Mucosa of descending colon (tissue), 3 donors: ENCODE measurements at places on chromosomes 1 and 21. TPM values are rescaled to one million over a fixed set of nuclear protein-coding genes. Genes with fewer than 3 reads are reported as not detected.
A peak's percentile ranks its signal among the peaks of the same experiment; 100 is the strongest.

Gene OBSCN
- total RNA-seq: 4.2 TPM

Gene IL19
- total RNA-seq: not detected

Gene C1orf74
- 2.7 TPM for total RNA-seq

Gene TEKT2
- total RNA-seq: 0.32 TPM

Gene AXDND1
- total RNA-seq: 21.1 TPM

Gene KCNJ6
- 0.19 TPM for total RNA-seq

Gene TMEM51
- total RNA-seq: 19.1 TPM

Gene C2CD4D
- total RNA-seq: 1.0 TPM

Gene RYR2
- total RNA-seq: 5.9 TPM

Gene E2F2
- total RNA-seq: 18.0 TPM

Gene ADGRL2
- 31.7 TPM for total RNA-seq

Gene OR2M2
- total RNA-seq: not detected

Gene MYOM3
- total RNA-seq: 3.4 TPM

Gene GPR25
- not detected for total RNA-seq

Gene RGS5
- total RNA-seq: 156 TPM

GRCh38 chr1:25897754-25898153, 8.5 kb downstream of the STMN1 start:
- DNase-seq: no peak

GRCh38 chr1:97042551-97042950, 321.0 kb downstream of the PTBP2 start:
- no peak for DNase-seq

- no peak for DNase-seq
These were observed 17.2 kb upstream of the PRSS38 start for GRCh38 chr1:227798078-227798802.

DNA sequence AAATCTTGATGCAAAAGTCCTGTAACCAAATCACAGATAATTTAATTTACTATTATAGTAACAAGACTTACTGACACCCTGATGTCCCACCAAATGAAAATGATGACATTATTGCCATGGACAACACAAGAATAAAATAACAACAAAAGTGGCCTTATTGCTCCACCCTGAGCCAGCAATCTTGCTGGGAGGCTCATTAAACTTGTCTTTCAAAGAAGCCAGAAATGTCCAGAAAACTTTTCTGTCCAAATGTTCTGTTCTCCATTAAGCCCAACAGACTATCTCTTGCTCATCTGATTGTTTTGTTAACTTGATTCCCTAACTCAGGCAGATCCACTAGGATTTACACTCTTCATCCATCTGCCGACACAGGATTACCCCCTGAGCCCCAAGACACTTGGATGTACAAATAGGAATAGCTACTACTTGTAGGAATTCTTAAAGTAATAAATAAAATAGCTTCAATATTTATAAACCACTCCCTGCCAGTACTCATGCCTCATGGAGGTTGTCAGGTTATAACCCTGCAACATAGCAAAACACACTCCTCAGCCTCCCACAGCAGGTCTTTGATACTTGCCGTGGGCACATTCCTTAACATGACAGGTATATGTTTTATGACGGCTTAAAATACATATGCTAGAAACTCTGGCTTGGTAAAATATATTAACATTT, 84.9 kb downstream of the PTPN14 start:
- DNase-seq: no peak

DNA sequence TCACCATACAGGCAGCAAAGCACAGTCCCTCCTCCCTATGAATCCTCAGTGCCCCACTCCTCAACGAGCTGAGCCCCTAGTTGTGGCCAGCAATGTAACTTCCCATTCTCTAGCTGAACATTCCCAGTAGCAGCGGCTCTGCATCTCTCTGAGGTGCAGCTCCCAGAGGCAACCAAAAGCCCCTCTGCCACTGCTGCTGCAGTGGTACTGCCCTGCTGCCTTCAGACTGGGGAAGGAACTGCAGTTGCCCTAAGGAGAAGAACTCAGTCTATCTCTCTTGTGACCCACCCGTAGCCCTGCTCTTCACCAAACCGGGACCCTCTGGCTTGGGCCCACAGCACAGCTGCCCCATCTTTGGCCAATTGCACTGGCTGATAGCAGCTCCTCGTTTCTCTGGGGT, 31.6 kb downstream of the PYHIN1 start:
- DNase-seq: no peak

DNA sequence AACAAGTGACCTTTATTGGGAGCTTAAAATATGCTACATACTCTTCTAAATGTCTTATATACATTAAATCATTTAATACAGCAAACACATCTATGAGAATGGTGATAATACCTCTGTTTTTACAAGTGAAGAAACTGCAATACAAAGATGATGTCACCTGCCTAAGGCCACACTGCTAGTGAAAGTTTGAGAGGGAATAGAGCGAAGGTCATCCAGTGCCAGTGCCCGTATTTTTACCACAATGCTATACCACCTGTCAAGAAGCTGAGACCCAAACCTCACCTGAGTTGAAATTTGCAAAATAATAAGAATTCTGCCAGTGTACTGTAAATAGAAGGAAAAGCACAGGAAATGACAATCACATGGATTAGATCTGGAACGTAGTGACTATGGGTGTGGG, 200.4 kb upstream of the TMPRSS15 start:
- no peak for DNase-seq

GRCh38 chr1:87379306-87379705, 50.6 kb downstream of the LMO4 start:
- DNase-seq: no peak

DNA sequence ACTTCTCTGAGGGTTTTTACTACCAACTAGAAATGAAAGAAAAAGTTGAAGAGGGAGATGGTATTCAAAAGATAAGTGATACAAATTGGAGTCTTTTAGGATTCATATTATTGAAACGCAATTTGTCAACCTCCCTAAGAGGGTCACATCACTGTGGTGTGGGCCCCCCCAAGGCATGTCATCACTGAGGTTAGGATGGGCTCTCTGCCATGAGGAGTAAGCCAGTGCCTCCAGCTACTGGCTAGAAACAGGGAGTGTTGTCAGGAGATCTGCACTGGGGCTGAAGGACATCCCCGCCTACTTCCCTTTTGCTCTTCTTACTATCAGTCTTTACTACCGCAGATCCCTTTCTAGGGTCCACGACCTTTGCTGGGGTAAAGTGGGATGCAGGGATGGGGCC, 25.9 kb downstream of the ITSN1 start:
- no peak for DNase-seq

GRCh38 chr1:101075926-101076325, 50.3 kb upstream of the DPH5 start:
- no peak for DNase-seq

DNA sequence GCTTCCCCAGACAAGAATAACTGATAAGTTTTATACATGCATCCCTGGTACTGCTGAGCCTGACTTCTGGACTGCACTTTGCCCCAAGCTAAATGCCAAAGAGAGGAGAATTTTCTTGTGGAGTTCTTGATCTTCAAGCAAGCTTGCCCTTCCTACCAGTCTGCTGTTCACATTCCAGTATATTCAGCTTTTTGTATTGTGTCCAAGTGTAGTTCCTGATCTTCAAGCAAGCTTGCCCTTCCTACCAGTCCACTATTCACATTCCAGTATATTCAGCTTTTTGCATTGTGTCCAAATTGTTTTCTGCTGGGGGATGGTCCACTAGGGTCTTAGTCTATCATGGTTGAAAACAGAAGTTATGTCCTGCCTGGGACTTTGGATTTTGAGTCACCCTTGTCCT, 894 bp upstream of the TSEN15 start:
- no peak for DNase-seq

- peak; percentile 73 for DNase-seq
These were observed 23.1 kb upstream of the RAP1A start for GRCh38 chr1:111596499-111596898.

GRCh38 chr1:192530254-192530653, 45.3 kb upstream of the RGS1 start:
- DNase-seq: no peak

- no peak for DNase-seq
These were observed 16.5 kb upstream of the LHX4 start for GRCh38 chr1:180213401-180214170.

DNA sequence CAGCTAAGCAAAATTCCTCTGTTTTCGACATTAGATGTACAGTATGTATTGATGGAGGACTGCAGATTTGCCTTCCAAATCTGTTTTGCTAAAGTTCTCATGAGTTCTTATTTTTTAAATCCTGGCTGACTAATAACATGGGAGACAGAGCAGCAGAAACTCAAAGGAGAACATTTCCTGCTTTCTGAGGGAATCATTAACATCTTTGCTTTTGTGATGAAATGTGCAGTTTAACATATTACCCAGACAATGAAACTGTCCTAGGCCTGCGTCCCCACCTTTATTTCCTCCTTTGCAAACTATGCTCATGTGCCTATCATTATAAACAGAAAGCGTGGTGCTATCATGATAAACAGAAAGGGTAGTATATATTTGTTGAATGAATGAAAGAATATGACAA, 149.9 kb downstream of the ZP4 start:
- no peak for DNase-seq

- DNase-seq: no peak
These were observed 16.4 kb downstream of the GPSM2 start for GRCh38 chr1:108893141-108893530.

- no peak for DNase-seq
These were observed 16.8 kb downstream of the S100A7A start for GRCh38 chr1:153432874-153433681.

DNA sequence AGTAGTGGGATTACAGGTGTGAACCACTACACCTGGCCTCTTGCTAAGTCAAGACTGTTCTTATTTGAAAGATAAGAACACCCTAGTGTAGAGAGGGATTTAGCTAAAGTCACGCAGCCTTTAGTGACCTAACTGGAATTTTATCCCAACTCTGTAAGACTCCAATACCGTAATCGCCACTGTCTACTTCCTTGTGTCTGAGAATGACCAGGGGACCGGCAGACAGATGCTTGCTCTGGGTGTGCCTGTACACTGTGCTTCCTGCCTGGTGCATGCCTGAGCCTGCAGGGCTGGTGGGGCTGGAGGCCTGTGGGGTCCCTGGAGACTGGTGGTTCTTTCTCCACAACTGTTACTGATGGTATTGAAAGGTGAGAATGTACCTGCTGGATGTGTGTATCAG, 15.3 kb downstream of the MFSD2A start:
- DNase-seq: no peak

DNA sequence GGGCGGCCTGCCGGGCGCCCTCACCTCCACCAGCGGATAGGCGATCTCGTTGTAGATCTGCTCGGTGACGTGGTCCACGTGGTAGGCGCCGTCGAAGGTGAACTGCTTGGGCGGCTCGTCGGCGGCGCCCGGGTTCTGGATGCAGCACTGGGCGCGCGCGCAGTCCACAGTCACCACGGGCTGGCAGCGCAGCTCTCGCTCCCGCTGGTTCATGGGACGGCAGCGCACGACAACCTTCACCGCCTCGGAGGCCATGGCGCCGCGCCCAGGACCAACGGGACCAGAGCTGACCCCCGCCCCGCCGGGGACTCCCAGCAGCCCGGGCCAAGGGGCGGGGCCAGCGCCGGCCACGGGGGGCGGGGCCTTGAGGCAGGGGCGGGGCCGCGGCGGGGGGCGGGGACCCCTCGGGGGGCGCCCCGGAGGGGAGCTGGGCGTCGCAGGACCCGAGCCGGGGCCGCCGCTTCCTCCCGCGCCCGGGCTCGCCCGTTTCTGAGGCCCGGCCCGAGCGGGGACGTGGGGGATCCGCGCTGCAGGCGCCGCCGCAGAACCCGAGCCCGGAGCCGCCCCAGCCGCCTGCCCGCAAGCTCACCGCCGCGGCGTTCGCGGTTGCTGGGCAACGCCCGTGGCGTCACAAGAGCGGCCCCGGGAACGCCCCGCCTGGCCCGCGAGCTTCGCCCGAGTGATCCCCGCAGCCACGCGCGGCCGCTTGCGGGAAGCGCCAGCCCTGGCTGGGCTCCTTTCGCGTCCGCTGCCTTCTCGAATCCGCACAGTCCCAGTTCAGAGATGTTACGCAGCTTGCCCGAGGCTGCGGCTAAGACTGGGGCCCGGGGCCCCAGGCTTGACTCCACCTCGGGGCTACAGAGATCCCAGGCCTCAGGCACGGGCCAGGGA, at the start of gene KIF17:
TSS of gene KIF17 (minus strand) at position 556 of the 891 bp plus-strand sequence. CDS start at position 255, 301 bp downstream.
- peak; percentile 78 for DNase-seq

DNA sequence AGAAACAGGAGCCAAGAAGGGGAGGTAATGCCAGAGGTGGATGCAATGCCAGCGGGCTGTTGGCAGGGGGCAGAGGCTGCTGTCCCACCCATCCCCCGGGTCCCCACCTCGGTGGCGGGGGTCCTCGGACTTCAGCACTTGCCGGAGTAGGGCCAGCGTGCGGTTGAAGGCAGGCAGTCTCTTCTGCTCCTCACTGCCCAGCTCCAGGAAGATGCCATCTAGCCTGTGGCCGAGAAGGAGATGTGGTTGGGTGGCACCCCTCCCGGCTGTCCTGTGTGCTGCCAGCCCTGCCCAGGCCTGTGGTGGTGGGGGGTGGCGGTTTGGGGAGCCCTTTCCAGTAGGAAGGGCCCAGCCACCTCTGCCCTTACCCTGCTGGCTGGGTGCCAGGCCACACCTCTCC, 13.5 kb downstream of the TTC22 start:
- no peak for DNase-seq

- no peak for DNase-seq
These were observed 17.3 kb downstream of the SAMSN1 start for GRCh38 chr21:14528815-14529214.

DNA sequence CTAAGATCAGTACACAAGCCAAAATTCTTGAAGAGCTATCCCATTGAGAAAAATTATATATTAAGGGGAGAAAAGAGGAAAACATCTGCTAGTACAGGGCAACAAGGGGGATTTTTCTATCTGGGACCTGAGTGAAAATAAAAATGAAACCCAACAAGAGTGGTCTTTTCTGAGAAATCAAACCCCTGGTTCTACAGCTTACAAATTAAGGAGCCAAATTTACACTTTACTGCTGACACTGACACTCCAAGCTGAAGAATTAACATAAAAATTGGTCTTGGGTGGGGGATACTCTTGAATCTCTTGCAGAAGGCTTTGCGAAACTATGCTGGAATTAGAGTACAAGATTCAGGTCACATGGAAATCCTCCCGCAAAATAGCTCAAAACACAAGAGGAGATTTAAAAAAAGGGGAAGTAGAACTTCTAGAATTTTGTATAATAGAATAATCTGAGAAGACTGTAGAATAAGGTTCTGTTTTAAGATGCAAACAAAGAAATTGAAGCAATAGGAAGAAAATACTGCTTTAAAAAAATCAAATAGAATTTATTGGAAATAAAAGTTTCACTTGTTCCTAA, 32.1 kb upstream of the HSPA13 start:
- no peak for DNase-seq

GRCh38 chr1:240786880-240787279, 174.9 kb upstream of the GREM2 start:
- no peak for DNase-seq

- no peak for DNase-seq
These were observed 87.8 kb downstream of the NMNAT2 start for GRCh38 chr1:183330335-183330734.

DNA sequence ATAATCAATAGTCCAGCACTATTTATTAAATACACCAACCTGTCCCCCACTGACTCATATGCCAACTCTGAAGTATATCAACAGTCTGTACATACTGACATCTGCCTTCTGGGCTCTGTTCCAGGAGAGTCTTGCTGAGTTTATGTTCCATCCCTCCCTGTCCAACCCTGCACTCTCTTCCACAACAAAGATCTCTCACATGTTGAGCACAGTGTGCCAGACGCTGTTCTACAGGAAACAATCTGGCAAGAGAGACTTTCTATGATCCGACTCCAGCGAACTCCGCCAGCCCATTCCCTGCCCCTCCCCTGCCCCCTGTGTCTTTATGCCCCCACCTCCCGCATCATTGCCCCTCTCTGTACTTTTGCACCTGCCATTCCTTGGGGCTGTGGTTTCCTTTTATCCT, 3.4 kb downstream of the LACTBL1 start:
- no peak for DNase-seq
